Caki2 (cell line): ENCODE measurements at places on chromosomes 7 and 10.

GRCh38 chr10:21599582-21599981 lies 65.5 kb downstream of the MLLT10 start:
- no peak for DNase-seq

DNA sequence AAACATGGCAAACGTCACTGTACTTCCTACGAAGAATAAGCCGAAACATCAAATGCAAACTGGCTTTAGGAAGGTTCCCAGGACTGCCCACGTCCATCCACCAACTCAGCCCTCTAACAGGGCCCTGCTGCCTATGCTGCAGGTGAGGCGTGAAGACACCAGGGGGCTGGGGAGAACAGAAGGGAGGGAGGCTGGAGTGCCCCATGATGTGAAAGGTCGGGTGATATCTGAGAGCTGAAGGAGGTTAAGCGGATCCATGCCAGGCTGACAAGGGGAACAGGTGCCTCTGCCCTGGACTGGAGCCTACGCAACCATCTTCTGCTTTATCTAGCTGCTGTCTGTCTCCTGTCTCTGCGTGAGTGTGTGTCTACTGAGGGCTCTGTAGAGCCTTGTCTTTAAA lies 40.2 kb upstream of the ATP6V0A4 start:
- no peak for DNase-seq

- DNase-seq: no peak
Measured at GRCh38 chr10:11150231-11150731, 132.6 kb downstream of the CELF2 start.

DNA sequence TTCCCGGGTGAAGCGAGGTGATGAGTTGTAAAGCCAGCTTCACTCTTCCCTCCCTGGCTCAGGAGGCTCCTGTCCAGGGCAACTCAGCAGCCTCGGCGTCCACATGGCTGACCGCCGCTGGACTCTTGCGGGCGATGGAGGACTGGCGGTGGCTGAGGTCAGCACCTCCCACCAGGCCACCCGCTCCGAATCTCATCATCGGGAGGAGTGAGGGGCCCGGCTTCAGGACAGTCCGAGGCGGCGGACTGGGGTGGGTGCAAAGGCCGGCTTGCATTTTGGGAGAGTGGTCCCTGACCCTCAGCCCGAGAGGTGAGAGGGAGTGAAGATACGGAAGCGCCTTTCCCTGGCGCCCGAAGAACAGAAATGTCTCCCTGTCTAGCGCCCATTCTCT lies 759 bp downstream of the DNAJB12 start:
- peak; percentile 50 for DNase-seq

- no peak for DNase-seq
Measured at GRCh38 chr7:140940898-140941297, 16.2 kb upstream of the BRAF start.

DNA sequence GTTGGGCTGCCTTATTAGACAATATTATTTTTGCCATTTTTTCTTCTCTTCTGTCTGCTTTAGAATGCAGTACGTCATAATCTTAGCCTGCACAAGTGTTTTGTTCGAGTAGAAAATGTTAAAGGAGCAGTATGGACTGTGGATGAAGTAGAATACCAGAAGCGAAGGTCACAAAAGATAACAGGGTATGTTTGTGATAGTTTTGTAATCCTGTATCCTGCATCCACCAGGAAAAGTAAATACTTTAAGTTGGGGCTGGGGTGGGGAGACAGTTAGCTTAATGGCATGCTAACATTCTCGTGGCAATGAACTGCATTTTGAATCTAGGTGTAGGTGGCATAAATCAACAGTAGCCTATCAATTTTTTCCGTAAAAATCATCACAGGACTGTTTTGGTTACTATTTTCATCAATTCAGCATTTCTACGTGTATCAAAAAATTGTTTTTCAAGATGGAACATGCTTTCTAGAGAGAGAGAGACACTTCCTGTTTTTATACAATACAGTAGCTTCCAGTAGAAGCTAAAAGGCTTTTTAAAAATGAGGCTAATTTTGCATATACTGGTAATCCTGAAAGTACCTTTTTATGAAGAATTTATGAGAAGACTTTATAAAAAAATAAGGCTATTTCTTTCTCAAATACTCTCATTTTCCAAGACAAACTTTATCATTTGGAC lies 247.5 kb downstream of the FOXP2 start:
- DNase-seq: no peak

DNA sequence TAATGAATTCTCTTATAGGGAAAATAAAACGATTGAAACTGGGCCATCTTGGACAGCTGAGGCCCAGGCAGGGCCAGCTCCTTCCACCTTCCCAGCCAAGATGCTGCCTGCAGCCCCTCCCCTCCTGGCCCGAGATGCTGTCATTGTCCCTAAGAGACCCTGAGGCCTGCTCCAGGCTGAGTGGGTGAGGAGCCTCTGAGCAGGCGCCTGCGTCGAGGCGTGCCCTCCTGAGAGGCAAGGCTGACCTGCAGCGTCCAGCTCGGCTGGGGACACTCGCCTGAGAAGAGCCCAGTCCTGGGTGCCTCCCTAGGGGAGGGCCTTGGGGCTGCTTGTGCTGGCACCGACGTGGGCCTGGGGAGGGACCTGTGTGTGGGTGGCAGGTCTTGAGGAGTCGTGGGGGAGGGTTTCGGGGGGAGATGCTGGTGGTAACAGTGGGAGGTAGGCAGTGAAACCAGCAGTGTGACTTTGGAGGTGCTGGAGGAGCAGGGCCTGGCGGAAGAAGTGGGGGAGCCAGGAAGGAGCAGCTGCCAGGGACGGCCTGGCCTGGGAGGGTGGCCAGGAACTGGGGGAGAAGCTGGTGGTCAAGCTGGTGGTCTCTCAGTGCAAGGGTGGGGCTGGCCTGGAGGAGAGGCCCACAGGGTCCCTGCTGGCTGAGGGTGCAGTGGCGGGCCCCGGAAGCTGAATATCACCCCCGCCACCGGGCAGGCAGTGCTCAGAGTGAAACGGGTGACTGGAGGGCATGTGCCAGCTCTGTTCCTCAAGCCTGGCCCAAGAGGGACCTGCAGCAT lies 7.9 kb downstream of the GPR146 start:
- no peak for DNase-seq

DNA sequence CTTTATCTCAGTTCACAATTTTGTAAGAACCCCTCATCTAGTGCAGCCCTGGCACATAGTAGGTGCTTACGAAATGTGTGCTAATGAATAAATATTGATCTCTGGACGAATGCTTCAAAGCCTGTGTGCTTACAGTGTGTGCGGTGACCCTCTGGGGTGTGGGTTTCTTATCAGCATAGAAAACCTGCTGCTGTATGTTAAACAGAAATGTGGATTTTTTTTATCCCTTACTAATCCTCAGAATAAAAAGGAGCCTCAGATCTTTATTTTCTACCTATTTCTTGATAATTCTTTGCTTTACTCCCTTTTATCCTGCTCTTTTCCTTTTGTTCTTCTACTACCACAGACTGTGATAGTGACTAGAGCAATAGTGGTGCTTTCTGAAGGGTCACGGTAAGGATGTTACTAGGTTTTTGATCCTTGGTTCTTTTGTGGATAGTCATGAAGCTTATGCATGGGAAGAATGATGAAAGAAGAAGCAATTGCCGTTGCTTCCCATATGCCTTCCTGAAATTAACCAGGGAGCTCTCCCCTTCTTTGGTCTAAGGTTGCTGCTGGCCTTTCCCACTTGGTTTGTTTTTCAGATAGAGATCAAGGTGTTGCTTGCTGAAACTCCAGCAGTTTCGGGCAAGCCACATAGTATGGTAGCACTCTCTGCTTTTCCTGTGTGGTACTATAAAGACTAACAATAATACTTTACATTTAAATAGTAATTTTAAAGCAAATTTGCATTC lies 44.7 kb downstream of the SPAG6 start:
- no peak for DNase-seq

DNA sequence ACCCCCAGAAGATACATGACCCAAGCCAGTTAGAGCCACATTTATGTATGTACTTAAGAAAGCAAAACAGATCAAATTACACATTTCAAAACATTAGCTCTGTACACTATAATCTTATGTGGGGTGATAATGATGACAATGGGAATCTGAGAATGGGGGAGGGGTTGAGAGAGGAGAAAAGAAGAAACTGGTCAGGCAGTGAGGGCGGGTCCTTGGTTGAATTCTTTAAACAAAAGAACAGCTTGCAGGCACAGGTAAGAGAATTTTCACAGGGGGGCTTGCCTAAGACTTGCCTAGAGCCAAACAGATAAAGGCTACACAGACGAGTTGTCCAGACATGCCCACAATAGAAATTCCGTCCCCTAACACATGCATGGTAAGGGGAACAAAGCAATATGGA lies 76.8 kb upstream of the PTER start:
- DNase-seq: no peak

DNA sequence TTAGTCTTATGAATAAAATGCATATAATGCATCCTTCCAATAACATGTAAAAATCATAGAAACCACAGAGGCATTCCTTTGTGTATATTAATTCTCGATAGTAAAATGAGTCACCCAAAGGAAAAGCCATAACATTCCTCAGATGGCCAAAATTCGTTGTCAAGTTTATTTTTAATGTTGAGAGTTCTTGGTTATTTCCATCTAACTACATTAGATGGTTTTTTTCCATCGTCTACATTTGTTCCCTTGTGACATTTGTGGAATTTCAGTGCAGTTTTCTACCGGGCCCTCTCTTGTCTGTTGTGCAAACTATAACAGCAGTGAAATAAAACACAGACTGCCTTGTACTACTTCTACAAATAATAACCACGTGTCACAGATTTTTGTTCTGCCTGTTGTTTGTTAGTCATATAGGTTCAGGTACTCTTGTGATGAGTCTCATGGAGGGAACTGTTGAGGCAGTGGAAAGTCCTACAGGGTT lies 54.7 kb upstream of the CCAR1 start:
- peak; percentile 37 for DNase-seq

GRCh38 chr7:87645446-87645845 lies 17.2 kb downstream of the RUNDC3B start:
- DNase-seq: no peak

DNA sequence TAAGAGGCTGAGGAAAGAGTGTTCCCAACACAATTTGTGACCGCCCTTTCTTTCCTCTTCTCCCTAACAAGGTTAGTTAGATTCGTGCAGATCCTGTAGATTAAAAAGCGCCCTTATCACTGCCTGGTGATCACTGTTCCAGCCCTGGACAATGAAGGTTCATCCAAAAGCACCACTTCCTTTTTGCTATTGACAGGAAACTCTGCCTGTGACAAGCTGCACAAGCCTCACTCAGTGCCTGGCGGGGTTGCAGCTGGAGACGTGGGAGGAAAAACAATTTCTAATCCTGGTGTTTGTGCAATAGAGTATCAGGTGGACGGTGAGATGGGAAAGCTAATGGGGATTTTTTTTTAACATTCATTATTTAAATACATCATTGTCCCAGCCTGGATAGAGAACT lies 105.9 kb upstream of the CAV2 start:
- no peak for DNase-seq

DNA sequence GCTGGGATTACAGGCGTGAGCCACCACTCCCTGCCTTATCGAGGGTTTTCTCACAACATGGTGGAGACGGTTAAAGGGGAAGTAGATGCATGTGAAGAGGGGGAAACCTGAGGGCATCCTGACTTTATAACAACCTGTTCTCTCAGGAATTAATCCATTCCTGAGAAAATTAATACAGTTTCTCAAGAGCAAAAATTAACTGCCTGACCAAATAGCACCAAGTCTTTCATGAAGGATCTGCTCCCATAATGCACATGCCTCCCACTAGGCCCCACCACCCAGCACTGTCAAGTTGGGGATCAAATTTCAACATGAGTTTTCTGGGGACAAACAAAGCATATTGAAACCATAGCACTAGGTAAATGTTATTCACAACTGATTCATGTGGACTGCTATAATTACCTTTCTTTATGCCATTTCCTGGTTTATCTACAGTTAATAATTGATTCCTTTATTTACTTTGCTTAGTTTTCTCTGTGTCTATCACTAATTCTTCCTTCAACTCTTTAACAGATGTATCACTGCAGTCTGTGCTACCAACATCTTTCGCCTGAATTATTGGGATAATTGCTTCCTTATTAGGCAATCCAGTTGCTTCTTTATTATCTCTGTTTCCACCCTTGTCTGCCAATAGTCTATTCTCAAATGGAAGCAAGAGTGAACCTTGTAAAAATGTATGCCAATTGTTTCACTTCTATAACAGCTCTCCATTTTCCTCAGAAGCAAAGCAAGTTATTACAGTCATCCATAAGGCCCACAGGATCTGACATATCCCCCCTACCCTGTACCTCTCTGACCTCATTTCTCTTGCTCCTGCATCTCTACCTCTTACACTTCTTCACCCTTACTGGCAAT lies 12.9 kb upstream of the MICU1 start:
- peak; percentile 94 for DNase-seq

GRCh38 chr7:22765609-22766008 lies 38.6 kb downstream of the IL6 start:
- no peak for DNase-seq

DNA sequence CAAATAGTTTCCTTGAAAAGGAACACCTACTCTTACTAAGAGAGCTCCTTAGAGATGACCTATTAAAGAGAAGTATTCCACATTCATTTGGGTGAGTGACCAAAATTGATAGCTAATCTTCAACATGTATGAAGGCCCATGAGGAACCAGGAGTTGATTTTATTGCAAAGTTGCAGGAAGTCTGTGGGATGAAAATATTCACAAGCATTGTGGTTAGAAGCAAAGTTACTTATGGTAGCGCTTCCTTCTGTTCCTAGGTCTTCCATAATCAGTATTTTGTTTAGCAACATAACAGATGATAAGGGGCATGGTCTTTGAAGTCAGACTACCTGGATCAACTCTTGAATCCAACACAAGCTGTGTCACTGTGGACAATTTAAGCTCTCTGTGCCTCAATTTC lies 164.5 kb downstream of the DGKB start:
- DNase-seq: no peak

- DNase-seq: no peak
Measured at GRCh38 chr7:155797262-155798250, 14.7 kb downstream of the SHH start.

GRCh38 chr10:111118758-111119157 lies 41.9 kb downstream of the ADRA2A start:
- no peak for DNase-seq

GRCh38 chr10:131694781-131695495 lies 205.9 kb upstream of the PPP2R2D start:
- no peak for DNase-seq

- no peak for DNase-seq
Measured at GRCh38 chr7:138144958-138145357, 68.7 kb downstream of the AKR1D1 start.

DNA sequence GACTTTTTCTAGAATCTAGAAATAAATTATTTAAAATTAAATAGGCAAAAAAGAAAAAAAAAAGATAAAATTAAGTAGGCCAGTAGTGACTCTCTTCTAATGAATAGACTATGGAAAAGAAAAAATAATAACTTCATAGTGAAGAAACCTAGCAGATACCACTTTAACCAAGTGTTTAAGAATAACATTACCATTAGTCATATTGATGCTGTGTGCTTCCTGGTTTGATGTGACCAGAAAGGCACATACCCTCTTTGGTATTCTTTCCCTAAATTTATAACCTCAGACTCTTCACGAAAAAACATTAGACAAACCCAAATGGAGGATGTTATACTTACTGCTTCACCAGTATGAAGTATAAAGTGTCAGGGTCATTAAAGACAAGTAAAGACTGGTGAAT lies 42.6 kb downstream of the KIF20B start:
- DNase-seq: no peak

- no peak for DNase-seq
Measured at GRCh38 chr10:11522821-11523245, 88.6 kb downstream of the USP6NL start.

GRCh38 chr7:138538518-138538917 lies 78.5 kb downstream of the TRIM24 start:
- DNase-seq: no peak
